Activated CD4-positive, alpha-beta T cell treated with anti-CD3 and anti-CD28 coated beads, Interleukin-2, amount 10 ng/mL, durations not matched to agents 7 days and 5 days (primary cell): ENCODE measurements at places on chromosomes 1 and 21. TPM values are rescaled to one million over a fixed set of nuclear protein-coding genes. Genes with fewer than 3 reads are reported as not detected.

- H3K27ac ChIP-seq, result no peak overlapping the region
- no peaks in the 10 kb centered on the region for H3K36me3 ChIP-seq
- DNase-seq, result no peak
- H3K27me3 ChIP-seq, result no peaks in the 10 kb centered on the region
- no peak overlapping the region for H3K4me3 ChIP-seq
- peaks cover 8% of the 10 kb centered on the region for H3K4me1 ChIP-seq
Measured at GRCh38 chr1:228190778-228191177, 17.1 kb upstream of the OBSCN start.

- H3K4me3 ChIP-seq, result no peak overlapping the region
- H3K27ac ChIP-seq, result no peak overlapping the region
- no peak for DNase-seq
- H3K4me1 ChIP-seq, result no peaks in the 10 kb centered on the region
- H3K27me3 ChIP-seq, result no peaks in the 10 kb centered on the region
Measured at GRCh38 chr1:175922254-175922881, 179.0 kb upstream of the TNR start.

- no peak overlapping the region for H3K27ac ChIP-seq
- no peaks in the 10 kb centered on the region for H3K36me3 ChIP-seq
- no peak overlapping the region for H3K4me3 ChIP-seq
- no peak for DNase-seq
- H3K27me3 ChIP-seq, result no peaks in the 10 kb centered on the region
Measured at GRCh38 chr1:182147136-182147820, 85.8 kb upstream of the ZNF648 start.

The GRHL3 gene
- total RNA-seq, result not detected

The HAO2 gene
- total RNA-seq, result not detected
